ENCODE measurements at places on chromosomes 6 and 20.

DNA sequence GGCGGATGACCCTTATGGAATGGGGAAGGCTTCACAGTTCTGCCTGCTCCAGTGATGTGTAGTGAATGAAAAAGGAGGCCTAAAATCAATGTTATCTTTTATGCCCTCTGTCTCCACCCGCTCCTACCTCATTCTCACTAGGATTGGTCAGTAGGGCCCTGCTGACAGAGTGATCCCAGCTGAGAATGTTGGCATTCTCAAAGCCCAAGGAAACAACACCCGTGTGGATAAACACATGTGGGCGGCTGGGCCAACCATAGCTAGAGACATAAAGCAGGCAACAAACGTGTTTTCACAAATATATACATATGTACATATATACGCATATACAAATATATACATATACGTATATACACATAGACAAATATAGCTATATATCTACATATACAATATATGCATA, 4.5 kb downstream of the RIPK1 start:
- DNase-seq = no peak

DNA sequence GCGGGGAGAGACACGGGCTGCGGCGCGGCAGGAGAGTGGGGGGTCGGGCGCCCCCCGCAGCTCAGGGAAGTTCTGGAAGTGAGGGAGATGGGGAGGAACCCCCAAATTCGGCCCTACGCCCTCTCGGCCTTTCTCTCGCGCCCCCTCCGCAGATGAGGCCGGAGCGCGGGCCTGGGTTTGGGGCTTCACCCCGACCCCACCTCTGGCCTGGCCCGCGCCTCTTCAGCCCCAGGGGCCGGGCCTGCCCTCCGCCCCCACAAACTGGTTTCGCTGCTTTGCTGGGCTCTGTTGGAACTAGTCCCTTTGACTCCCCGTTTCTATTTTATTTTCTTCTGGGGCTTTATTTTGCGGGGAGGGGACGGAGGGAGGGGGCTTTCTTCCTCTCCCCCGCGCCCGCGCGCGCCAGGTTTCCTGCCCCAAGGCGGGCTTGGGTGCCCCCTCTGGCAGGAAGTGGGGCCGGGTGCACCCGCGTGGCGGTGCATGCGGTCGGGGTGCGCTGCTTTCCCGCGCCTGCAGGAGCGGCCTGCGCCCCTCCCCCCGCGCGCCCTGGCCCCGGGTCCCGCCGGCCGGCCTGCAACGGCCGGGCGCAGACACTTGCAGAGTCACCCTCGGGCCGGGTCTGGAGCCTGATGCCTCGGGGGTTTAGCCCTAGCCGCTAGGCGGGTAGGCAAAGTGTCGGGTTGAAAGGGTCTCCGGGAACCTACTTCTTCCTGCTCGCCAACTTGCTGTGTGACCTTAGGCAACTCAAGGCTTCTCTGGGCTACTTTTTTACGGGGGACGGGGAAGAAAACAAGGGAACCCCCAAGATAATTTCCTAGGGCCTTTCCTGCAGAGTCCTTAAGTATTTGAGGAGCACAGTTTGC, 1.3 kb downstream of the HMGA1 start:
- peak; percentile 50 for DNase-seq

- DNase-seq = no peak
These were observed 13.7 kb upstream of the BLCAP start for GRCh38 chr20:37541326-37541725.

DNA sequence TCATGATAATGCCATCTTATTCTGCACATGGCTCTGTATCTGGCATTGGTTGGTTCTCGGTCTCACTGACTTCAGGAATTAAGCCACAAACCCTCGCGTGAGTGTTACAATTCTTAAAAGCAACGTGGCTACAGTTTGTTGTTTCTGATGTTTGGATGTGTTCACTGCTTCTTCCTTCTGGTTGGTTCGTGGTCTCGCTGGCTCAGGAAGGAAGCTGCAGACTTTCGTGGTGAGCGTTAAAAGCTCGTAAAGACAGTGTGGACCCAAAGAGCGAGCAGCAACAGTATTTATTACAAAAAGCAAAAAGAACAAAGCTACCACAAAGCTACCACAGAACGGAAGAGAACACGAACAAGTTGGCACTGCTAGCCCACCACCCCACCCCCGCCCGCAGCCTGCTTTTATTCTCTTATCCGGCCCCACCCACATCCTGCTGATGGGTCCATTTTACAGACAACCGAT, 51.1 kb downstream of the MYLIP start:
- no peak for DNase-seq

DNA sequence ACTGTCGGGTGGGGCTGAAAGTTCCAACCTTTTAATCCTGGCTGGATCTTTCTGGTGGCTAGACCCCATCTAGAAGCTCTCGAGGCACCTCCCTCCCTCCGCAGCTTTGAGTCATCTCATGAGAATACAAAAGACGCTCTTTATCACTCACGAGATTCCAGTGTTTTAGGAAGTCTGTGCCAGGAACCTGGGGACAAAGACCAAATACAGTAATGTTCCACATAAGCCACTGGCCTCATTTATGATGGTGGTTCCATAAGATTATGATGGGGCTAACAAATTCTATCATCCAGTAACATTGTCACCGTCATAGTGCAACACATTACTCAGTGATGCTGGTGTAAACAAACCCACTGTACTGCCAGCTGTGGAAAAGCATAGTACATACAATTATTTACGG, 48.7 kb downstream of the NCOA7 start:
- no peak for DNase-seq

DNA sequence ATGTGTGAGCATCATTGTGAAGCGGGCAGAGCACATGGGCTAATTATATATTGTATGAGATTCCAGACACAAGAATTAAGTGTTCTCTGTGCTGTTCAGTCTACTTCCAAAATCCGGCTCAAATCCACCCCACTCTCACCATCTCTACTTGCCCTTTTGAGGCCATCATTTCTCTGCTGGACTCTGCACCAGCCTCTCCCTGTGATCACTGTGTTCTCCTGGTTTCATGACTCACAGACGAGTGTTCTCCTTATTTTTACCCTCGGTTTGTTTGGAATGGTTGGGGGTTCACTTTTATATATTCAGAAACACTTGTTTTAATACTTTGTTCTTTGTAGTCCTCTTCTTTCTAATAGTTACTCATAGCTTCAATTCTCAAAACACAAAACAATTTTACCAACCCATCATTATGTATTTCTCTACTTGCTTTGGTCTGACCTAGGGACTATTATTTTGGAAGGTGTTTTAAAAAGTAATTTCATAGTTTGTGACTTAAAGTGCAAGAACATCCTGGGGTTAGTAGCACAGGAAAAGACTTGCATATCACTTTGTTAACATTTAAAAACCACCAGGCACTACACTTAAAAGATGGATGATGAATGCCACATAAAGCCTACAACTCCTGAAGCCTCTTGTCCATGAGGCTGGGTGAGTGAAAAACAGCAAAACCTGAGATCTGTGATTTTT, 82.7 kb downstream of the UST start:
- no peak for DNase-seq

DNA sequence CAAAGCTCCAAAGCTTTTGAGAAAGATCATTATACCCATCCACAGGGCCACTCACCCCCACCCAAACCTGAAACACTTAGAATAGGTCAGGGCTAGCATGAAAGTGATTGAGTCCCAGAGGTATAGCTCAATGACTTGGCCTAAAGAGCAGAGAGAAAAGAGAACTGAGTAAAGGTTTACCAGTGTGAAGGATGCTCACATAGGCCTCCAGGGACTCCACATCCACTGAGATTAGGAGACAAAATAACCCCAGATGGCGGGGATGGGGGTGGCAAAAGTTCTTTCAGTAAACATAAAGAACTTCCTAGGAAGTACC, 12.2 kb downstream of the SAYSD1 start:
- no peak for DNase-seq

DNA sequence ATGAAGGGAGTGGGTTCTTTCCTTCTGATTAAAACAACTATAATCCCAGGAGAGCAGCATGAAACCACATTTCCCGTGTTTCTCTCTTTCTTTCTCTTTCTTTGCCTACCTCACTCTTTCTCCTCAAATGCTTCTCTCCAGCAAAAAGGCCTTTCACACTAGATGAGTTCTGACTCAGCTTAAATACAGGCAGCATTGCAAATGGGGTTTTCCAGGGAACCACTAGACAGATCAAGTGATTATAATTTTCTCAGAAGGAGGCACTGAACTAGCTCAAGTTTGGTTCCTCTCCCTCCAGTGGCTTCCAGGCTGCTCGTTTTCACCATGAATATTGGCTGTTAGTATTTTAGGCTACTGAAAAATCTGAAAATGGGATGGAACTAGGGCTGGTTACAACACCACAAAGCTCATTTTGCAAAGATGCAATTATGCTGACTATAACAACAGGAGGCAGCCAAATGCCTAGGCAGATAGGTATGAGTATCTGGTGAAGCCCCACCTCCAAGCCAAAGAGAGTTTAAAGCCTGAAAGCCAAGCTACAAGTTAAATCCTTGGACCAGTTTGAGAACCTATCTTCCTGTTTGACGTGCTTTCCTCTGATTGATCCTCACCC, 260.0 kb downstream of the MMUT start:
- no peak for DNase-seq

DNA sequence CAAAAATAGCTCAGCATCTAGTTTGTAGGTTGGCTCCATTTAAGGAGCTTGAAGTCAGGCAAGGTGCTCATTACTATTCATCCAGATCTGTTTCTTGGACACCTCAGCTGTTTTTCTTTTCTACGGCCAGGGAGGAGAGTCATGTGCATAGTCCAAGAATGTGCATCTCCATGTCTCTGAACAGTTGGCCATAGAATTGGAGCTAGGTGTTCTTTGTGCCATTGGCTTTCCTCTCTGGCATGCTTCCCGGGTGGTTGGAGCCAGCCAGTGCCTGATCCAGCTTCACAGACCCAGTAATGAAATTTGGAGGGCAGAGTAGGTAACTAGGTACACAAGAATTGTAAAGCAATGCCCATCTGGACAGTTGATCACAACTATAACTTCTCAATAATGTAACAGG, 21.6 kb downstream of the EYA4 start:
- no peak for DNase-seq

- DNase-seq = no peak
These were observed 78.5 kb downstream of the FARS2 start for GRCh38 chr6:5339786-5340185.

- DNase-seq = peak; percentile 22
These were observed 124.5 kb downstream of the MRPL14 start for GRCh38 chr6:44002593-44003344.

DNA sequence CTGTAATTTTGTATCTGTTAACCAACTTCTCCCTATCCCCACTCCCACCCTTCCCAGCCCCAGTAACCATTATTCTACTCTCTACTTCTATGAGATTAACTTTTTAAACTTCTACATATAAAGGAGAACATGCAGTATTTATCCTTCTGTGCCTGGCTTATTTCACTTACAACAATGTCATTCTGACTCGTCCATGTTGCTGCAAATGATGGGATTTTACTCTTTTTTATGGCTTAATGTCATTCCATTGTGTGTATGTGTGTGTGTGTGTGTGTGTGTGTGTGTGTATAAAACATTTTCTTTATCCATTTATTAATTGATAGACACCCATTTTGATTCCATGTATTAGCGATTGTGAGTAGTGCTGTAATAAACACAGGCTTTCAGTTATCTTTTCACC, 76.1 kb downstream of the COL19A1 start:
- no peak for DNase-seq

DNA sequence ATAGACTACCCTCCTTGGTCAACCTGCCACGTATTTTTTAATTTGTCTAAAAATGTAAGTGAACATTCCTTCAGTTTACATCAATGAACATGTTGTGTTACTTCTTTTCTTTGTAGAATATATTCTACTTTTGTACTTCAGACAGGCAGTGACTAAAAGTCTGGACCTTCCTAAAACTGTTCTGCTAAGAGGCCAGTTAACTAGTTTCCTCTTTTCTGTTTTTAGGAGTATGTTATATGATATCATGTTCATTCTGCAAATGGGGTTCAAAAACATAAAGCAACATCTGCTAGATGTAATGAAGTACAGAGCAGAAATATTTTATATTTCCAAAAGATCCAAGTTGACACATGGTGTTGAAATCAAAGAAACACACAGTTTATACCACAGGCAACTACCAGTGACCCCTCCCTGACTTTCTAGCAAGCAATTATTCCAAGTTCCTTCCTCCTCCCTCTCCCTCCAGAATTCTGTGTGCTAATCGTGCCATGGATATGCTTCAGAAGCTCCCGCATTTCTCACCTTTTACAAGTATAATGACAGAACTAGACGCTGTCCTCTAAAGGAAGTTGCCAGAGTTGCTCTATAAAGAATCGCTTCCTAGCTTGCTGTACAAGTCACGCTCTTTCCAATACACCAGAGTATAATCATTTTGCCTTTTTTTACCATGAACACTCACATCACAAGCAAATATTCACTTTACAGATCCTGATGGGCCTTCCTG, 64.7 kb downstream of the ARHGAP18 start:
- no peak for DNase-seq

GRCh38 chr6:99011151-99011550, 63.4 kb upstream of the FBXL4 start:
- DNase-seq = no peak

- DNase-seq = no peak
These were observed 50.8 kb upstream of the JAG1 start for GRCh38 chr20:10724449-10725173.

- DNase-seq = no peak
These were observed 35.1 kb upstream of the RFPL4B start for GRCh38 chr6:112311950-112312547.

DNA sequence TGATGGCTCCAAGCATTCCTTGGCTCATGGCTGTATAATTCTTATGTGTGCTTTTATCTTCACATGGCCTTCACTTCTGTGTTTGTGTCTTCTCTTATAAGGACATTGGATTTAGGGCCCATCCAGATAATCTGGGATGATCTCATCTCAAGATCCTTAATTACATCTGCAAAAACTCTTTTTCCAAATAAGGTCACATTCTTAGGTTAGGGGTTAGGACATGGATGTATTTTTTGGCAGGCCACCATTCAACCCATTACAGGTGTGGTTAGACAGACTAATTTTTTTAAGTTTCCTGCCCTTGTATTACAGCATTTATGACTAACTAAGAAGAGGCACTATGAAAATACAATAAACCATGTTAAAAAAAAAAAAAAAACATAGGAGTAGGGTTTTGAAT, 254.0 kb downstream of the TPBG start:
- no peak for DNase-seq

DNA sequence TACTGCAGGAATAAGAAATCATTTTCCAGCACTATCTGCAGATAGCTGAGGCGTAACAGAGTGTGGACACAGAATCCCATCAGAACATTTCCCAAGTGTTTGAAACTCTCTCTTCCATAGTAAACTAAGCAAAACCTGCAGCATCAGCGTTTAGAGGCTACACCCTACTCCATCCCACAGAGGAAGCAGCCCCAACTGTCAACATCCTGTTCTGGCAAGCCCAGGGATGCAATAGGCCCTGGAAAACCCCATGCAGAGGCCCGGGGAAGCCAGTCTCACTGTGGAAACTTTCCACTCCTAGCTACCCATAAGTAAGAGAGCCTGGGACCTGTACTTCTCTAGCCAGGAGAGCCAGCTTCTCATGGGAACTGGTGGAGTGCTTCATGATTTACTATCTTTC, 129.4 kb downstream of the LY86 start:
- no peak for DNase-seq

- DNase-seq = no peak
These were observed 3.7 kb downstream of the GRIK2 start for GRCh38 chr6:101397199-101397598.

GRCh38 chr6:169931261-169931660, 179.8 kb downstream of the ERMARD start:
- DNase-seq = no peak
